ENCODE measurements at places on chromosomes 5 and 9. TPM values are rescaled to one million over a fixed set of nuclear protein-coding genes. Genes with fewer than 3 reads are reported as not detected.

TMEM252 gene
- not detected for total RNA-seq

PCDHB3 gene
- total RNA-seq, result 9.8 TPM

SLC46A2 gene
- total RNA-seq, result not detected

ANKDD1B gene
- 0.98 TPM for total RNA-seq

GLRA1 gene
- total RNA-seq, result not detected

ORM2 gene
- not detected for total RNA-seq

SYNPO gene
- 4.9 TPM for total RNA-seq

BNC2 gene
- total RNA-seq, result 1.7 TPM

KIAA0825 gene
- total RNA-seq, result 25.1 TPM

PSMB7 gene
- total RNA-seq, result 160 TPM

TMC1 gene
- 0.25 TPM for total RNA-seq

CER1 gene
- total RNA-seq, result not detected

PALM2AKAP2 gene
- 2.5 TPM for total RNA-seq

Data from temporal lobe (tissue), 4 donors.